Activated T-helper 1 cell treated with anti-CD3 and anti-CD28 coated beads, Interleukin-12 subunit alpha, Interleukin-12 subunit beta, Interleukin-2, Interleukin-4 antibody, amounts not matched to agents 30 ng/mL and 10 ng/mL and 1 ng/mL, durations not matched to agents 14 hours and 24 hours and 36 hours (primary cell): ENCODE measurements at places on chromosomes 1 and 21. TPM values are rescaled to one million over a fixed set of nuclear protein-coding genes. Genes with fewer than 3 reads are reported as not detected.

Gene LIN28A
- not detected in 2 replicates for total RNA-seq

Gene ZNF593OS
- not detected in 2 replicates for total RNA-seq

Gene AK4
- 108 TPM in 2 replicates for total RNA-seq

Gene DIO1
- not detected in 2 replicates for total RNA-seq

Gene KRTAP19-5
- total RNA-seq: not detected in 2 replicates

Gene PPM1J
- total RNA-seq: 0.60 and 1.1 TPM in 2 replicates

DNA sequence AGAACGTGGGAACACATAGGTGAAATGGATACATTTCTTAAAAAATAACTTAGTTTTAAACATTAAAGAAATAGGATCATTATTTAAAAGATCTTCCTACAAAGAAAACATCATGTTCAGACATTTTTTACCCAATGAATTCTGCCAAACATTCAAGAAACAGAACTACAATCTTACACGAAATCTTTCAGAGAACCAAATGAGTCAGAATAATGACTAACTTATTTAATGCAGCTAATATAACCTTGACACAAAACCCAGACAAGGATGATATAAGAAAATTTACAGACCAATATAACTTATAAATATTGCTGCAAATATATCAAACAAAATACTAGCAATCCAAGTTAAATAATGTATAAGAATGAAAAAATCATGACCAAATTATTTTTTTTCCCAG, 220.1 kb upstream of the KCNK2 start:
- H3K36me3 ChIP-seq: no peaks in the 10 kb centered on the region
- no peak overlapping the region for H3K4me3 ChIP-seq
- H3K27me3 ChIP-seq: no peaks in the 10 kb centered on the region
- no peaks in the 10 kb centered on the region for H3K4me1 ChIP-seq

DNA sequence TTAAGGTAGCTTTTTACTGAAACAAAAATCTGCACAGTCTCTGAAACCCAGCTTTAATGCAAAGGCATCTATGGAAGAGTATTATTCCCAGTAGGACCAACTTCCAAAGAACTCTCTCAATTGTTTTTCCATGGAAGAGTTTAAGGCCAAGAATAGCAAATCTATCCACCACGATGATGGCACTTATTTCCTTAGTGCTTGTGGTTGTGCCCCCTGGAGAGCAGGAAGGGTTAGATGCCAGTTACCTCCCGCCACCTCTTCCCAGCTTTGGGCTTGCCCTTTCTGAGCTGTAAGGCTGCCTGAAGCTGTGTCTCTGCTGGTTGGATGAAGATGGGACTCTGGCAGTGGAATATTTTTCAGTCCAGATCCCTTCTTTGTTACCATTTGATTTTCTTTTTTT, 4.8 kb upstream of the ATP1A1 start:
- no peak for DNase-seq
- no peak overlapping the region for H3K4me3 ChIP-seq
- peaks cover 1% of the 10 kb centered on the region for H3K36me3 ChIP-seq
- no peaks in the 10 kb centered on the region for H3K4me1 ChIP-seq
- no peak overlapping the region for H3K27ac ChIP-seq

- no peak overlapping the region for H3K27ac ChIP-seq
- peaks cover 33% of the 10 kb centered on the region for H3K4me1 ChIP-seq
- peaks cover 19% of the 10 kb centered on the region for H3K36me3 ChIP-seq
- H3K4me3 ChIP-seq: no peak overlapping the region
Measured at GRCh38 chr1:156781585-156782186, 14.4 kb downstream of the PRCC start.

DNA sequence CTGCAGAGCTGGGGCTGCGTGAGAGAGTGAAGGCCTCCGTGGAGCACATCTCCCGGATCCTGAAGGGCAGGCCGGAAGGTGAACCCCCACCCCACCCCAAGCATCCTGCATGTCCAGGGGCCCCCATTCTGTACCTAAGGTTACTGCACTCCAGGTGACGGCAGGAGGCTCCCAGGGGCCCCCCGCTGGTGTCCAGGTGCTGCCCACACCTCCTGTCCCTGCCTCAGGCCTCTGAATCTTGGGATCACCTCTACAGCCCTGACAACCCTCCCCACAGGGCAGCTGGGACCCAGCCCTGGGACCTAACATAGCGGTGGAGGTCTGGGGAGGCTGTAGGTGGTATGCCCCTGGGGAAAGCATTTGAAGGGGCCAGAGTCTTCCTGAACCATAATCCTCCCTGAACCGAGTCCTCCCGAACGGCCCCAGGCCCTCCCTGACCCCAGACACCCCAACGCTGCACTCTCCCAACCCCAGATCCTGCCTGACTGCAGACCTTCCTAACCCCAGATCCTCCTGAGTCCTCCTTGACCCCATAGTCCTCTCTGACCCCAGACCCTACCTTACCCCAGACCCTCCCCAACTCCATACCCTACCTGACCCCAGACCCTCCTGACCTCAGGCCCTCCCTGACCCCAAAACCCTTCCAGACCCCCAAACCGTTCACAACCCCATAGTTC, 33.5 kb downstream of the TRIM11 start:
- peaks cover 1% of the 10 kb centered on the region for H3K27me3 ChIP-seq
- DNase-seq: no peak
- no peak overlapping the region for H3K27ac ChIP-seq
- no peak overlapping the region for H3K4me3 ChIP-seq
- no peaks in the 10 kb centered on the region for H3K36me3 ChIP-seq

GRCh38 chr1:30382496-30382895, 340.9 kb downstream of the MATN1 start:
- no peak overlapping the region for H3K4me3 ChIP-seq
- no peaks in the 10 kb centered on the region for H3K4me1 ChIP-seq
- H3K27me3 ChIP-seq: no peaks in the 10 kb centered on the region
- DNase-seq: no peak
- no peaks in the 10 kb centered on the region for H3K36me3 ChIP-seq

DNA sequence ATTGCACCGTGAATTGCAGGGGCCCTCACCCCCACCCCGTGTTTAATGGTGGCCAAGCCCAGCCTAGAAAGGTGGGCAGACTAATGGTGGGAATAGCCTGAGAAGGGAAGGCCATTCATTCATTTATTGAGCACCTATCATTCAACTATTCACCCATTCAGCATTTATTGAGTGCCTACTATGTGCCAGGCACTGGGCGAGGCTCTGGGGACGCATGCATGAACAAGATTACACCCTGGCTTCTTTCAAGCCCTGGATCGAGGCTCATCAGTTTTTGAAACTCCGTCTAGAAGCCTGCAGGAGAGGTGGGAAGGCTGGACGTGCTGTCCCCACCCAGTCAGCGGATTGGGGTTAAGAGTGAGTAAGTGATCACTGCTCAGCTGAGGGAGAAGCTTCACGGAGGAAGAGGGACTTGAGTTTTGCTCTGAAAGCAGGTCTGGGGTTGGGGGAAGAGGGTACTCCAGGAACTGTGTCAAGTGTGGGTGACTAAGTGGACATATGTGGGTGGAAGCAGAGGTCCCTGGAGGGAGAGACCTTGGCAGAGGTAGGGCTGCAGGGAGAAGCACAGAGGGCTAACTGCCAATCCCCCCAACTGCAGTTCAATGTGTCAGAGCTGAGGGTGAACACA, 35.6 kb downstream of the MEF2D start:
- no peak overlapping the region for H3K4me3 ChIP-seq
- no peak overlapping the region for H3K27ac ChIP-seq
- peaks cover 12% of the 10 kb centered on the region for H3K4me1 ChIP-seq
- peaks cover 25% of the 10 kb centered on the region for H3K36me3 ChIP-seq
- no peaks in the 10 kb centered on the region for H3K27me3 ChIP-seq
- DNase-seq: no peak

- H3K27ac ChIP-seq: no peak overlapping the region
- H3K27me3 ChIP-seq: peaks cover 2% of the 10 kb centered on the region
- no peaks in the 10 kb centered on the region for H3K36me3 ChIP-seq
- DNase-seq: no peak
- no peaks in the 10 kb centered on the region for H3K4me1 ChIP-seq
- H3K4me3 ChIP-seq: no peak overlapping the region
Measured at GRCh38 chr1:93969371-93969770, 60.1 kb upstream of the GCLM start.

DNA sequence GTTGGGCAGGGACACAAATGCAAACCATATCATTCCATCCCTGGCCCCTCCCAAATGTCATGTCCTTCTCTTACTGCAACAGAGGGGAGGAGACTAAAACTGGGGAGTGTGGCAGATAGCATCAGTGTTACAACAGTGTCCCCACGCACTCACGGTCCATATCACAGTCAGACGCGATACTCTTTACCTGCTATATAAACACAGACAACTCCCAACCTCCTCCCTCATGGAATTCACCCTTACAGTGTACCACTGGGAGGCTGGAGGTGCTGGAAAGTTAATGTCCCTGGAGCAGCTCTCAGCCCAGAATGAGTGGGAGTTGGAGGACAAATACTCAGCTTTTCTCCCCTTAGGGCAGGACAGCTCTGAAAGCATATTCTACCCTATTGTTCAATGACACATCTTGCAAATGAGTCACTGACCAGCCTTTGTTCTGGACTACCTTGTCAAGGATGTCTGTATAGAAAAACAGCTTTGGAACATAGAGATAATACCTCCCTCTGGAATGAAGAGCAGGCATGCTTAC, 445.9 kb downstream of the SETD4 start:
- no peak for DNase-seq
- peaks cover 7% of the 10 kb centered on the region for H3K4me1 ChIP-seq
- no peak overlapping the region for H3K27ac ChIP-seq
- H3K36me3 ChIP-seq: no peaks in the 10 kb centered on the region

DNA sequence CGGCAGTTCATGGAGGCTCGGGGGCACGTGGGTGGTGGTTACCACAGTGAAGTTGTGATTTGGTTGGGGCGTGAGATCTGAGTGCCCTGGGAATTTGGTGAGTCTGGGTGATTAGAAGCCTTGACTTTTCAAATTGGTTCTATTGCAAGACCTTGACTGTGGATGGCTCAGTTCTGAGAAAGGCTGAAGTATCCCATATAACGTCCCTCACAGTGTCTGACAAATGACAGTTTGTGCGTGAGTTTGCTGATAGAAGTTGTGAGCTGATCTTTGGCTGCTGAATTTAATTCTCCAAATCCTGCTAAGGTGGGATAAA, 549 bp downstream of the MSH4 start:
- H3K36me3 ChIP-seq: peaks cover 40% of the 10 kb centered on the region
- no peak overlapping the region for H3K4me3 ChIP-seq
- no peaks in the 10 kb centered on the region for H3K27me3 ChIP-seq
- peaks cover 13% of the 10 kb centered on the region for H3K4me1 ChIP-seq
- DNase-seq: no peak

DNA sequence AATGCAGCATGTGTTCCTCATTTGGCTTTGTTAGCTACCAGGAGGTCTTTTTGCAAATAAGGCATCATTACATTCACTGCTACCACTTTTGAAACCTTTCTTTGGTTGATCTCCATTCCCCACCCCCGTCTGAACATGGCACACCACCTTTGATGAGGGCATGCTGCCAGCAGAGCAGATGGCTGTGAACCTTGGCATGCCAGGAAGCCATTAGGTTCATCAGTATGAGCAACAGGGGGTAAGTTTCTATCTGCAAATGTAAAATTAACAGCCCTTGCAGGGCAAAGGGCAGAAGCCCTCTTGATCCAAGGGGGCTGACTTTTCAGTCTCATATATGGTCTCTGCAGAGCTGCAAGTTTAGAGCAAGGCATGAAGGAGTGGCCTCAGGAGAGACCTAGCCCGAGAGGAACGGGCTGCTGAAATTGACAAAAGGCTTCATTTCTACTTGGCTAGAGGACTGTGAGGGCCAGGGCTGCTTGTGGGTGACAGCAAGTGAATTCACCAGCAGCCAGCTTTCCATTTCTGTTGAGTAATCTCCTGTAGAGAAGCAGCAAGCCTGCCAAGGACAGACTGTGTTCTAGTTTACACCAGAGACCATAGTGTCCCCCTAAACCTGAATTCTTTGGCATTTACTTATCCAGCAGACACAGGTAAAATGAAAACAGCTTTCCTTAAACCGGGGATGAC, 127.9 kb downstream of the ZNF326 start:
- H3K27ac ChIP-seq: no peak overlapping the region
- peaks cover 13% of the 10 kb centered on the region for H3K27me3 ChIP-seq
- DNase-seq: no peak
- H3K4me3 ChIP-seq: no peak overlapping the region

DNA sequence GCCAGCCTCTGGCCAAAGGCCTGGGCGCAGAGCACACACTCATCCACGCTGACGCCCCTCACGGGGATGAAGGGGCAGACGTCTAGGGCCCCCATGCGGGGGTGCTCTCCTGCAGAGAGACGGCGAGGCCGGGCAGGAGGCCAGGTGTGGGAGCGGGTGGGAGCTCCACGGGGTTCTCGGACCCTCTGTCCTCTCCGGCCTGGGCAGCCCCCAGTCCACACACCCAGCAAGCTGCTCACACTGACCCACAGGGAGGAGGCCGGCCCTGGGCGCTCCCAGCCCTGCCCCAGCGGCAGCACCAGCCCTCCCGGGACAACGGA, 2.5 kb downstream of the FTCD start:
- no peak overlapping the region for H3K27ac ChIP-seq
- H3K27me3 ChIP-seq: no peaks in the 10 kb centered on the region
- no peak for DNase-seq
- H3K4me3 ChIP-seq: no peak overlapping the region
- H3K36me3 ChIP-seq: no peaks in the 10 kb centered on the region

GRCh38 chr1:81511281-81511680, 289.5 kb upstream of the ADGRL2 start:
- H3K36me3 ChIP-seq: no peaks in the 10 kb centered on the region
- no peak for DNase-seq
- no peak overlapping the region for H3K4me3 ChIP-seq
- no peaks in the 10 kb centered on the region for H3K4me1 ChIP-seq
- H3K27me3 ChIP-seq: no peaks in the 10 kb centered on the region

GRCh38 chr1:18110598-18110939, 3.0 kb downstream of the IGSF21 start:
- no peaks in the 10 kb centered on the region for H3K36me3 ChIP-seq
- peaks cover 56% of the 10 kb centered on the region for H3K27me3 ChIP-seq
- H3K27ac ChIP-seq: no peak overlapping the region
- H3K4me1 ChIP-seq: no peaks in the 10 kb centered on the region
- H3K4me3 ChIP-seq: no peak overlapping the region

DNA sequence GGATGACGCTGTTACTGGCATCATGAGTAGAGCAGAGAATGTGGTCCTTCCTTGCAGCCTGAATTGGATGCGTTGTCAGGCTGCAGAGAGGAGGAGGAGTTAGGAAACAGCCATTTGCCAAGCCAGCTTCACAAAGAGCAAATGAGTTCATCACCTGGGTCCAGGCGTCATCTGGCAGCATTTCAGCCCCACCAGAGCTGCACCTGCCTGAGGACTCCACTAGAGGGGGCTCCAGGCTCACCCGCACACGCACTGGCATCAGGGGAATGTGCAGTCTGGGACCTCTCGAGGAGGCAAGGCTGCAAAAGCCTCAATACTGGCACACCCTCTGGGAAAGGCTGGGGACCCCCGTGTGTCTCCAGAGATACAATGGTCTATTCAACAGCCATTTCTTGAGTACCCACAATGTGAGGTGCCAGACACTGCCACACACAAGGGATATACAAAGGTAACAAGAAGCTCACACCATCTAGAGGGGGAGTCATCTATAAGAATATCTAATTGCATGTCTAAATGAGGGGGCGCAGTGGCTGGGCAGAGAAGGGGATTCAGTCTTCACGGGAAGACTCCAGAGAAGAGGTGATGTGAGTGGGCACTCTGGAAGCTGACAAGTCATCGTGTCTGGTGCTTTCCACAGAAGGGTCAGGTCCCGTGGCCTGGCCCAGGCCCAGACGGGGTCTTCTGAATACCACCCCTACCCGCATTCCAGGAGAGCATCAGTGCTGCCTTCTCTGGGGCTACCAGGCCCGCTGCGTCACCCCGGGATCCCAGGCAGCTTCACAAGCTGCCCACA, 53.5 kb upstream of the CNTN2 start:
- peak; percentile 44 for DNase-seq
- no peak overlapping the region for H3K27ac ChIP-seq
- peaks cover 11% of the 10 kb centered on the region for H3K4me1 ChIP-seq
- H3K4me3 ChIP-seq: no peak overlapping the region
